ENCODE measurements at places on chromosomes 6 and 20.

DNA sequence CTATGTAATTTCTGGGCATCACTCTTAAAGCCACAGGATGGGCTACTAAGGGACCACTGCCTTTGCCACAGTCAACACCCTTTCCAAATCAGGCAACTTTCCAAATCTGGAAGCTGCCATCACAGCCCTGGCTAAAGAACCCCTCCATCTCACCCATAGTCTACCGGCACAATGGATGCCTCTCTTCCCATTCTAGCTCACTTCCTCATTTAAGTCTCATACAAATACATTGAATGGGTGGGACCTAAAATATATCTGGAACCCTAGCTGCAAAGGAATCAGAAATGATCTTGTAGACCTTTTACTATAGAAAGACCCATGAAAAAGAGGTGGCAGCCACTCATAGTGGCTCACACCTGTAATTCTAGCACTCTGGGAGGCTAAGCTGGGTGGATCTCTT lies 3.3 kb upstream of the TREML4 start:
- H3K36me3 ChIP-seq, result no peaks in the 10 kb centered on the region
- H3K27ac ChIP-seq, result no peak overlapping the region
- peaks cover 4% of the 10 kb centered on the region for H3K27me3 ChIP-seq

- no peaks in the 10 kb centered on the region for H3K27me3 ChIP-seq
- H3K4me3 ChIP-seq, result no peak overlapping the region
- no peak for DNase-seq
- H3K36me3 ChIP-seq, result no peaks in the 10 kb centered on the region
These were observed 281.0 kb upstream of the EYS start for GRCh38 chr6:65988006-65988405.

DNA sequence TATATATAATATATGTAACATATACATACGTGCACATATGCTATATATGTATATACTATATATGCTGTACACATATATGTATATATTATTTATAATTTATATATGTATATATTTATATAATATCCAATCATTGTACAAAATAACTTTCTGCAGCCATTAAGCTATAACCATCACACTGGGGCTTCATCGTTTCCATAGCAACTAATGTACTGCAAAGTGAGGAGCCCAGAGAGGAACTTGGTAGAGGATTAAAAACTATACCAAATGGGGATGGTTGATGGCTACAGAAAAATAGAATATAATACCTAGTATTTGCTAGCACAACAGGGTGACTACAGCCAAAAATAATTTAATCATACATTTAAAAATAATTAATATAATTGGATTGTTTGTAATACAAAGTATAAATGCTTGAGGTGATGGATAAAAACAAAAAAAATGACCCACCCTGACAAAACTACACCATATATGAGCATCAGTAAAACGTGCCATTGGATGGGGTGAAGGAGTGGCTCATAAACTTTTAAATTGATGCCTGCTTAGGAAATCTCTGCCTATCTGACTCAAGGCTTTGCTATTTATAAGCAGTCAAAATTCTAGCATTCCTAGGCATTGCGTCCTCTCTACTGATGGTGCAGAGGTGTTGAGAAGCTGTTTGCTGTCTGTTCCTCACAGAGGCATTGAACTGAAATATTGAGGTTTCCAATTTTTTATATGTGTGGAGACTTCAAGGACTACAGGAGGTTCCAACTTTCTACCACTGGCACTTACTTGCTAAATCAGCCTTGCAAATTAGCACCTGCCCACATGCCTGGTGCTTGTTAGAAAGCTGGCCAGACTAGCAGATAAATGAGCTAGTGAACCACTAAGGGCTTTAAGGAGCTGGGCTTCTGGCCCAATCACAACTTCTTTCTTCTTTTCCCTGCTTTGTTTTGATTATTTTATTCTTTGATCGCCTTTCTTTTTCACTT lies 190.1 kb downstream of the SCP2D1 start:
- no peaks in the 10 kb centered on the region for H3K4me1 ChIP-seq
- DNase-seq, result peak; percentile 27
- no peaks in the 10 kb centered on the region for H3K36me3 ChIP-seq
- H3K27ac ChIP-seq, result no peak overlapping the region
- no peak overlapping the region for H3K4me3 ChIP-seq

- no peak for DNase-seq
- H3K27me3 ChIP-seq, result no peaks in the 10 kb centered on the region
- H3K36me3 ChIP-seq, result peaks cover 62% of the 10 kb centered on the region
- no peak overlapping the region for H3K27ac ChIP-seq
- H3K4me1 ChIP-seq, result no peaks in the 10 kb centered on the region
- H3K4me3 ChIP-seq, result no peak overlapping the region
These were observed 153.0 kb downstream of the REV3L start for GRCh38 chr6:111329882-111330633.

DNA sequence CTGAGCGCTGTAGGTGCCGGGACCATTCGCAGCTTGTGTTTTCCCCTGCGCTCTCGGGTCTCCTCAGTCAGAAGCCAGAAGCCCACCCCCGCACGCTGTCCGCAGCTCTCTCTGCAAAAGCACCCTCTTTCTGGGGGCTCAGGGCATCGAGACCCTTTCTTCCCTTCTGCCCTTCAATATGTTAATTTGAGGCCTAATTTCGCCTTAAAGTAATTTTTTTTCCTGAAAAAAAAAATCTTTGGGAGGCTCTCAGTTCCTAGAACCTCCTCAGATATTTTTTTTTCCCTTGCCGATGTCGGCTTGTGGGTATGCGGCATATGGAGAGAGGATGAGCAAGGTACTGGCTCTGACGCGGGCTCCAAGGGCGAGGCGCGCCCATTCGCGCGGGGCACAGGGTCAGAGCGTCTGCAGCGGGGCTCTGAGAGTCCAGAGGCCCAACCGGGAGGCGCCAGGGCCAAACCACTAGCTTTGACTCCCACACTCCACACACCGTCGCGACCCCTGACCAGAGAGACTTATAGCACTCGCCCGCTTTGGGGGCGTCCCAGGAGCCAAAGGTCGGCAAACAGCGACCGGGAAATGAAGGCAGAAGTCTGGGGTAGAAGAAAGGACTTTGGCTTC lies 893 bp downstream of the PRDM13 start:
- H3K36me3 ChIP-seq, result no peaks in the 10 kb centered on the region
- no peak for DNase-seq
- no peaks in the 10 kb centered on the region for H3K4me1 ChIP-seq
- no peak overlapping the region for H3K27ac ChIP-seq
- H3K4me3 ChIP-seq, result no peak overlapping the region

GRCh38 chr6:39903656-39904055 lies 30.6 kb downstream of the MOCS1 start:
- H3K4me3 ChIP-seq, result no peak overlapping the region
- no peaks in the 10 kb centered on the region for H3K36me3 ChIP-seq
- DNase-seq, result no peak
- no peak overlapping the region for H3K27ac ChIP-seq

GRCh38 chr6:70973604-70974003 lies 16.7 kb upstream of the B3GAT2 start:
- no peaks in the 10 kb centered on the region for H3K4me1 ChIP-seq
- H3K27ac ChIP-seq, result no peak overlapping the region
- no peak overlapping the region for H3K4me3 ChIP-seq
- DNase-seq, result peak; percentile 53

- H3K27me3 ChIP-seq, result no peaks in the 10 kb centered on the region
- H3K27ac ChIP-seq, result no peak overlapping the region
- H3K4me3 ChIP-seq, result no peak overlapping the region
- H3K36me3 ChIP-seq, result no peaks in the 10 kb centered on the region
- H3K4me1 ChIP-seq, result no peaks in the 10 kb centered on the region
These were observed 101.6 kb downstream of the RAMACL start for GRCh38 chr6:166484863-166485262.
